OCI-LY7 (cell line): ENCODE measurements at places on chromosomes 13 and 19. TPM values are rescaled to one million over a fixed set of nuclear protein-coding genes. Genes with fewer than 3 reads are reported as not detected.

PSG1 gene
- total RNA-seq, result not detected in 2 replicates

OR1M1 gene
- total RNA-seq, result not detected in 2 replicates

ITGBL1 gene
- not detected in 2 replicates for total RNA-seq

ING1 gene
- total RNA-seq, result 11.8 and 14.7 TPM in 2 replicates

FXYD3 gene
- total RNA-seq, result 0.88 TPM in 1 of 2 replicates, not detected in the other

DNA sequence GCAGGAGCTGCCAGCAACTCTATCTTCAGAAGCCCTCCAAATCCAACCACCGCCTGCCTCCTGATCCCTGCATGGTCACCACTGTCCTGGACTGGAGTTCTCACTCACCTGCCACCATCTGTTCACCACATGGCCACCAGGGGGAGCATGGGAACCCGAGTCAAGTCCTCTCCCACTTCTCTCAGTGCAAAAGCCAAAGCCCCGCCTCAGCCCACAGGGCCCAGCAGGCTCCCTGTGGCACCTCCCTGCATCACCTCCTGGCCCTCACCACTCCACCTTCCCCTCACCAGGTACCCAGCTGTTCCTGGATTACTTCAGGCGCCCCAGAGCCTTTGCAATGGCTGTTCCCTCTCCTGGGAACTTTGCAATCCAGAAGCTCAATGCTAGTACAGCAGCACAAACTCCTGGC, 5.3 kb downstream of the DHPS start:
- peak; percentile 83 for DNase-seq

DNA sequence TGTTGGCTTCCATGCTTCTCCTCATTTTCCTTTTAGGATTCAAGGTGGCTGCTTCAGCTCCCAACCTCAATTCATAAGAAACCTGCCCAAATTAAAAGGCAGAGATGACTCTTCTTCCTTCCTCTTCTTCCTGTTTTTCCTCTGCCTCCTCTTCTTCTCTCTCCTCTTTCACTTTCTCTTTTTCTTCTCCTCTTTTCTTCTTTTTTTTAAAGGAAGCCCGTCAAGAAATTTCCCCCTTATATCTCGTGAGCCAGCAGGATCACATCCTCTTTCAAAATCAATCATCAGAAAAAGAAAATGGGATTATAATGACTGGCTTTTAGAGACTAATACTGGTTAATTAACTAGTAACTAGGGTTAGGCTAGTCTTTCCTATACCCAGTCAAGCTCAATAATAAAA, 220.3 kb downstream of the NBEA start:
- no peak for DNase-seq

DNA sequence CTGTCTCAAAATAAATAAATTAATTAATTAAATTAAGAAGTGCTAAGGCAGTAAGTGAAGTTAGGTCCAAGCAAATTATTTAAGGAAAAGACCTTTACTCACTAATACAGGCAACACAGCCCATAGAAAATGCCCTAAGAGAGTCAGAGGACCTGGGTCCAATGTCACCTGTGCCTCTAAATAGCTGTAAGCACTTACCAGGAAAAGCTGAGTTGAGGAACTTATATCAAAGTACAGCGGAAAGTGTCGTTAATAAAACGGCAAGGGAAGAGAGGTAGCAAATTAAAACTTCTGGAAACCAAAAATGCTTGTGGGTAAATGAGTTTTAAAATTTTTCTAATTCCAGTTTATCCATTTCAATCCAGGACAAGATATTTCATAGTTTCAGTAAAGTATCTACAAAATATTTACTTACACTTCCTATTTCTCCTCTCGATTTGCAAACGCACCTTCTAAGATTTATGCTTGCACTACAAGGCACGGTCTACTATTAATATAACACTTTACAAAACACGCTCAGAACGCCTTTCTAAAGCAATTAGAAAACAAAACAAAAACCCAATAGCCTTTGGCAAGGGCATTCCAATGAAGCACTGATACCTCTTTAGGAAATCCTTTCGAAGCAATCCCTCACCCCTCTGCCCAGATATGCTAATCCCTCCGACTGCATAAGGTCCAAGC, 963 bp downstream of the VPS36 start:
- peak; percentile 14 for DNase-seq

DNA sequence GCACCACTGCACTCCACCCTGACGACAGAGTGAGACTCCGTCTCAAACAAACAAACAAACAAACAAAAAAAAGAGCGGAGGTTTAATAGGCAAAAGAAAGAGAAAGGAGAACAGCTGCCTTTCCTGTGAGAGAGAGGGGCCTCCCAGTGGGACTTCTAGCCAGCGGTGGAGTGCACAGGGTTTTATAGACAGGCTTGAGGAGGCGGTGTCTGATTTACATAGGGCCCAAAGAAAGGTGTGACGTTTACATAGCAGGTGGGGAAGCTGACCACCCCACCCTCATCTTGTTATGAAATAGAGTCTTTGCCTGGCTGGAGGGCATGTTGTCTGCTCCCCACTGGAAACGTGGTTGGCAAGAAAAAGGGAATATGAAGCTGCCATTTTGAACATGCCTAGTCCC, 106.0 kb upstream of the CSNK1A1L start:
- DNase-seq, result no peak

- no peak for DNase-seq
Measured at GRCh38 chr13:54980651-54981050, 1952.0 kb downstream of the OLFM4 start.

DNA sequence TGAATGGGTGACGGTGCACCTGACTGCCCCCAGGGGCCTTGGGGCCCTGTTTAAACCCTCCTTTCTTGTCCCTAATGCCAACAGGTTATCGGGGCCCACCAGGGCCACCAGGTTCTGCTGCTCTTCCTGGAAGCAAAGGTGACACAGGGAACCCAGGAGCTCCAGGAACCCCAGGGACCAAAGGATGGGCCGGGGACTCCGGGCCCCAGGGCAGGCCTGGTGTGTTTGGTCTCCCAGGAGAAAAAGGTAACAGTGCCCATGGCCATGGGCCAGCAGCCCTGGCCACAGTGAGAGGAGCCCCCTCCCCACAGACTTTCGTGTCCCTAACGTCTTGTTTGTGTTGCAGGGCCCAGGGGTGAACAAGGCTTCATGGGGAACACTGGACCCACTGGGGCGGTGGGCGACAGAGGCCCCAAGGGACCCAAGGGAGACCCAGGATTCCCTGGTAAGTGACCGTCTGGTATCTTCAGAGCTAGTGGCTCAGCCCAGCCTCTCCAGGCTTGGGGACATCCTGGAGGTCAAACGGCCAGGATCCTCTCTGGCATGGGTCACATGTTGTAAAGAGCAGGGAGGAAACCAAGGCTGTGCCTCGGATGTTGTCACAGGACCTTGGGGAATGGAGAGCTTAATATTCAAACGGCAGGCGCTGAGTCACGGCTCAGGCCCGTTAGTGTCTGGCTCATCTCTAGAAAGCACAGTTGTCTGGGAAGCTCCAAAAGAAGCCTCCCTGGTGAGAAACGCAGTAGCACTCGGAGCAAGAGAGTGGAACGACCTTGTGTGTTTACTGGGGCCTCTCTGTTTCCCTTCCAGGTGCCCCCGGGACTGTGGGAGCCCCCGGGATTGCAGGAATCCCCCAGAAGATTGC, 58.3 kb downstream of the RAB20 start:
- DNase-seq, result no peak

- peak; percentile 85 for DNase-seq
Measured at GRCh38 chr13:40982772-40983171, 36.3 kb downstream of the ELF1 start.

- DNase-seq, result peak; percentile 26
Measured at GRCh38 chr19:40719414-40719894, 2.5 kb downstream of the ITPKC start.

GRCh38 chr19:57078802-57079201, 41.0 kb upstream of the USP29 start:
- no peak for DNase-seq

DNA sequence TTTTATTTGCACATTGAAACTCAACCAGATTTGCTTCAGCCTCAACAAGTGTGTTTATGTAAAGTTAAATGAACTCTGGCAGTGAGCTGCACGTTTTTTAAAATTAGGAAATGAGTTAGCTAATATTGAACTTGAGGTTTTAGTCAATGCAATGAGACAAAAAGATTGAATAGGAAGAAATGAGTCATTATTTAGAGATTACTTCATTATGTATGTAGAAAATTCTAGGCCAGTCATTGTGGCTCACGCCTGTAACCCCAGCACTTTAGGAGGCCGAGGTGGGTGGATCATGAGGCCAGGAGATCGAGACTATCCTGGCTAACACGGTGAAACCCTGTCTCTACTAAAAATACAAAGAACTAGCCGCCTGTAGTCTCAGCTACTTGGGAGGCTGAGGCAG, 22.8 kb upstream of the CD70 start:
- no peak for DNase-seq
